Stomach (tissue), 19 donors: ENCODE measurements at places on chromosomes 16 and 17.

GRCh38 chr17:29004081-29004692, 1.6 kb downstream of the SEZ6 start:
- DNase-seq = peak; percentile 42

GRCh38 chr16:85515830-85516397, 97.2 kb upstream of the GSE1 start:
- peak; percentile 68 for DNase-seq

DNA sequence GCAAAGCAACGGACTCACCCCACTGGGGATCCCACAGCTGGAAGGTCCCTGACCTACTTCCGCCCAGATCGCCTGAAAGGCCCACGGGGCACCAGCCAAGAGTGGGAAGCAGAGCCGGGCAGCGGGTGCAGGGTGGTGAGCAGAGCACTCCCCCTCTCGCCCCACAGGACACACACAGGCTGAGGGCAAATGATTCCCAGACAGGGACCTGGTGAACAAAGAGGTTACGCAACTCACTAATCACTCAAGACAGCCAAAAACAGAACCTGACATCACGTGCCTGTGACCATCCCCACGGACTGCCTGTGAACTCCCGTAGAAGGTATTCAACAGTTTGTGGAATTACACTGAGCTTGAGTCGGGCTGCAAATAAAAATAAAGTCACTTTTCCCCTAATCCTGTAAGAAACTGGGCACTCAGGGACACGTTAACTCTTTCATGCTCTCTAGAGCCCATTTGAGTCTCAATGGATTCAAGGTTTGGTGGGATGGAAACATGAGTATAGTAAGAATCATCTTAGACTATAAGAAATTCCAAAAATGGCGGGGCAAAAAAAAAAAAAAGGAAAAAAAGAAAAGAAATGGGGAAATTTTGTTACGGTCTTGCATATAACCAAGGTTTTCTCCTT, 396.1 kb downstream of the SOX9 start:
- no peak for DNase-seq

DNA sequence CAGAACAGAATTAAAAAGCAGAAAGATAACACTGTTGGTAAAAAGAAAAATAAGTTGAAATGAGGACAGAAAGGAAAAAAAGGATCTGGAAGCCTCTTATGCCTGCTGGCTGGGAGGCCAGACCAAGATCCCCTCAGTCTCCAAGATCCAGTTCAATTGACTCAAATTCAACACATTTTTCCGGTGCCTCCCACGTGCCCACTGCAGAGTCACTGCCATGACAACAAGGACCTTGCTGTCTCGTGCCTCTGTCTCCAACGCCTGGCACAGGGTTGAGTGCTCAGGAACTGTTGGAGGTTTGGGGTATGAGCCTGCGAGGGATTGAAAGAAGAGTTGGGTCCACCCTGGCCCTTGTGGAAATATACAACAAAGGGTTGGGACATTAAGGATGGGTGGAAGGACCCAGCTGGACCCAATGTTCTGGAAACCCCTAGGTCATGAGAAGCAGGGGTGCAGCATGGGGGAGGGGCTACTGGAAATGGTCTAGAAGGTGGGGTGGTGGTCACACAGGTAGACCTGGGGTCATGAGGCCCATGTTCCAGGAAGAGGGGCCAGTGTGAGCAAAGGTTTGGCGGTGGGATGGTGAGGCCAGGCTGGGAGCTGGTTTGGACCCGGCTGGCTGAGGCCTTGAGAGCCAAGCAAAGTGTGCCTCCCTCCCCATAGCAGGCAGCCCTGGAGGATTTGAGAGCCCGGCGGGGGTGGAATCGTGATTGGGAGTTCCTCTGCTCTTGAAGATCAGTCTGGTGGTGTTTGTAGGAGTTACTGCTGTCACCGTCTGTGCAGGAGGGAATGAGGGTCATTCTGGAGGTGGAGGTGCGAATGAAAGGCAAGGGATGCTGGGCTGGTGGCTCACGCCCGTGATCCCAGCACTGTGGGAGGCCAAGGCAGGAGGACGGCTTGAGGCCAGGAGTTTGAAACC, 1.3 kb downstream of the IL34 start:
- no peak for DNase-seq

DNA sequence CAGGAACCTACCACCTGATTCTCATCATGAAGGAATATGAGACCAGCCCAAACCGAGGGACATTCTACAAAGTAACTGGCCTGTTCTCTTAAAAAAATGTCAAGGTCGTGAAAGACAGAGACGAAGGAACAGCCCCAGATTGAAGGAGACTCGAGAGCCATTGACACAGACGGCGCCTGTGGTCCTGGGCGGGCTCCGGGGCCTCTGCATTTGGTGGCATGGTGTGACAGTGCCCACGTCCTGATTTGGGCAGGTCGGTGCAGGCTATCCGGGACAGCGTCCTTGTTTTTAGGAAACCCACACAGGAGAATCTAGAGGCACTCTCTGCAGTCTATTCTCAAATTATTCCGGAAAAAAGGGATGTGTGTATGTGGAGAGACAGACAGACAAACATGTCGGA, 64.1 kb downstream of the ADCY9 start:
- no peak for DNase-seq

- DNase-seq = no peak
These were observed 20.8 kb downstream of the ATP6V0D1 start for GRCh38 chr16:67460168-67460567.

DNA sequence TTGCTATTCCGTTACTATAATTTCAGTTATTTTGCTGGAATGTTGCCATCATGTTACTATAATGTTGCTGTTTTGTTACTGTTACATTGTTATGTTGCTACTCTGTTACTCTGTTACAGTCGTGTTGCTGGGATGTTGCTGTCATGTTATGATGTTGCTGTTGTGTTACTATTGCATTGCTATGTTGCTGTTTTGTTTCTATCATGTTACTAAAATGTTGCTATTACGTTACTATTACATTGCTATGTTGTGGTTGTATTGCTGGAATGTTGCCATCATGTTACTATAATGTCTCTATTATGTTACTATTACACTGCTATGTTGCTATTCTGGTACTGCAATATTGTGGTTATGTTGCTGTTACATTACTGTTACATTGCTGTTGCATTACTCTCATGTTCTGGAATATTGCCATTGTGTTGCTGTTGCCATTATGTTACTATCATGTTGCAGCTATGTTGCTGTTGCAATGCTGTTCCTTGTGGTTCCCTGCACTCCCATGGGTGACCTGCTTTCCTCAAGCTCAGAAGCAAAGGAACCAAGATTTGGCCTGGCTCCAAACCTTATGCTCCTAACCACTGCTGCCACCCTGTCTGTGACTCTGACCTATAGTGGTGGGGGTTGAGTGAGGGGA, 64.4 kb downstream of the ABCC6 start:
- DNase-seq = no peak

DNA sequence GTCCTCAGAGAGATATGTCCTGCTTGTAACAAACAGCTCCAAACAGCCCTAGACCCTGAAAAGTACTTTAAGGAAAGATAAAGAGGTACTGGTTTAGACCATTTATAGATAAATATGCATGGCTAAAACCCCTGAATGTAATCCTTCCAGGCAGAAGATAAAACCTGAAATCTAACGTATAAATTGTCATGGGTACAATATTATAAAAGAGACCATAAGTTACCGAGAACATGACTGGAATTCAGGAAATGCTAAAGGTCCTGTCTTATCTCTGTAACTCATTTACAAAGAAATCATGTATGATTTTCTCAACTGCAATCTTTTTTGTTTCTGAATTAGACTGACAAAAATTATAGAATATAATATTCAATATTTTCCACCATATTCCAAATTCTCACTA, 9.2 kb upstream of the KANSL1 start:
- peak; percentile 27 for DNase-seq

DNA sequence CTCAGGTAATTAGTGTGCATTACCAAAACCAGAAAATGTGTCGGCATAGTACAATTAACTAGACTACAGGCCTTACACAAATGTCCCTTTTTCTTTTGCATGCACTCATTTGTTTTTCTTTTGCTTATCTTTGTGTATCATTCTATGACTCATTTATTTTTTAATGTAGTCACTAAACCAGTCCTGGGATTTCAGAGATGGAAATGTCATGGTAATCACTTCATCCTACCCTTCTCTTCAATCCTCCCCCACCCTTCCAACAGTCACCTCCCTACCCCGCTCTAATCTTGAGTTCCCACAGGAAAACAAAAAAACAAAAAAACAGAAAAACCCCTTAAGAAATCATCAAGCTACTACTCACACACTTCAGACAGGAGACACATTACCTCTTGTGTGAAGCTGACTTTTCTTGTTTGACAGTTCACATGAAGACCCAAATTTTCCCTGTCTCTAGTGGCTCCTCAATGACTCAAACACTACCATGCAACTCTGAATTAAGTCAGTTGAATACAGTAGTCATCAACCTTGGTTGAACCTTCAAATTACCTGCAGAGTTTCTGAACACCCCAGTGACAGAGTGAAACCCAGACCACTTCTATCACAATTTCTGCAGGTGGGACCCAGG, 242.4 kb upstream of the SALL1 start:
- no peak for DNase-seq

DNA sequence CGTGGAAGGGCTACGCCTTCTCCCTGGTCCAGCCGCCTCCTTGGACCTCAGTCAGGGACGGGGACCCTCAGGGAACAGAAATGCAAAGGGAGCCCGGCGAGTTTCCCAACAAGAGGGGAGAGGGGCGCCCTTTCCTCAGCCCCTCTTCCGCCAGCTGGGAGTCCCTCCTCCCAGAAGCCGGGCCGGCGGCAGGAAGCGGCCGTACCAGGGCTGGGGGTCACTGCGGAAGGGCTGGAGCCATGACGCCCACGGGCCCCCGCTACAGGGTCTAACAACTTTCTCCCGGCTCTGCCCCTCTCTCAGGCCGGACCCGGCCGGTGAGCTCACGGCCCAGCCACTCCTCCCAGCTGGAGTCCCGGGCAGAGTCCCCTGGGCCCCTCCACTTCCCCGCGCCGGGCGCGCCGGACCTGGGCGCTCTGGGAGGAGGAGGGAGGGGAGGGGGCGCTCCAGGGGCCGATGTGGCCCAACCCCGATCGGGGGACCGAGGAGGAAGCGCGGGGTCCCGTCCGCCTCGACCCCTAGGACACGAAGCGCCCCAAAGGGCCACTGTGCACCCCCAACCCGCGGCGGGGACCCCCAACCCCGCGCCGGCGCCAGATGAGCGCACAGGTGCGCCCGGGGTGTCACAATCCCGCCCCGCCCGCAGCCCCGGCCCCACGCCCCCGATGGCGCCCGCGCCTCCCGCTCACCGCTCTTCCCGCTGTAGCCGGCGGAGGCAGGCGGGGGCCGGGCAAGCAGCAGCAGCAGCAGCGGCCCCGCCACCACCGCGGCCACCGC, 578 bp downstream of the PGAP6 start:
- peak; percentile 73 for DNase-seq

GRCh38 chr16:67430977-67431774, at the start of gene HSD11B2:
TSS of gene HSD11B2 (plus strand) at chr16:67431121. CDS start at chr16:67431249, 128 bp downstream.
- DNase-seq = peak; percentile 87

DNA sequence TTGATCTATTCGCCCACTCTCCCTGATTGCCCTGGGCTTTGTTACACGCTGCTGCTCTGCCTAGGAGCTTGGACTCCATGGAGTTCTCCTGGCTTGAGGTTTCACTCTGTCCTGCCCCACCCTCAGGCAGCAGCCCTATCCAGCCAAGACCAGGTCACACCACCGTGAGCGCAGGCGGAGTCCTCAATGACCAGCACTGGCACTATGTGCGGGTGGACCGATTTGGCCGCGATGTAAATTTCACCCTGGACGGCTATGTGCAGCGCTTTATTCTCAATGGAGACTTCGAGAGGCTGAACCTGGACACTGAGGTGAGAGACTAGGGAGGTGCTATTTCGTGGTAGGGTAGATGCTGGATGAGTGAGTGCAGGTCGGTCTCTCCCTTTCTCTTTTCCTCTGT, 3.5 kb downstream of the CNTNAP1 start:
- DNase-seq = no peak

DNA sequence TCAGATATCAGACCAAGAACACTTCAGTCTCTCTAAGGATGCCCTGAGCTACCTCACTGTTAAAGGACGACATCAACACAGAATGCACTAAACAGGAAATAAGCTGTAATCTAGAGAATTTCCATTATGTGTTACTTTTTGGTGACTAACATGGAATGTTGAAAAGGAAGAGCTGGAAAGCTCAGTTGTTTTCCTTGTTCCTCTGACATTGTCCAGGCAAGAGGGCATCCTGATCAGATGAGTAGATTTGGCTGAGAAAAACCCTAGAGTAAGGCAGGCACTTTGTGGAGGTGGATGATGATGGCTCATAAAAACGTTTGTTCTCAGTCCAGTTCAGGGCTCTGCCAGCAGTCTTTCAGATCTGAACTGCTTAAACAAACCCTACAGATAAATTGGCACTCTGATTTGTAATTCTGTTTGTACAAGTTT, 34.0 kb downstream of the DGKE start:
- DNase-seq = peak; percentile 12

- peak; percentile 23 for DNase-seq
These were observed 19.8 kb upstream of the TANGO6 start for GRCh38 chr16:68823401-68824135.

DNA sequence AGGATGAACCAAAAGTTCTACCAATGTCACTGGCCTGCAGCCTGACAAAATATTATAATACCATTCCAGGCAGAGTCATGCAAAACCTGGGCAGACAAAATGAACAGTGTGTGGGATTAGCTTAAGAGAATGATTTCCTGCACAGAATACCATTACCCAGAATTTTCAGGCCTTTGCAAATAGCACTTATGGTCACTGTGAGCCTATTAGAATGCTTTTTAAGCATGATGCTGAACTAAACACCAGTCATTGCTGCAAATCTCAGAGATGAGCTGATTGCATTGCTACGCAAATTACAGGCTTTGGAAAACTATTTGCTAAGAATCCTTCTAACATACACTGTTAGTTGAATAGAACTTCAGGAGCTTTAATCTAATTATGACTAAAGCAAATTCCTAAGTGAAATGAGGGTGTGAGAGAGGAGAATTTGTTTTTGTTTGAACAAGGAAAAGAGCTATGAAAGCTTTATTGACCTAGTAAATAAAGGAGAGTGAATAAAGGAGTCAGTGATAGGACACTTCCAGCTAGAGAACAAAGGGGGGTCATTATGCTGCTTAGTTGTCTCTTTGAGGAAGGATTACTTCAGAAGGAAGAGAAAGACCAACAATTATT, 398.8 kb downstream of the HS3ST3B1 start:
- peak; percentile 36 for DNase-seq

- no peak for DNase-seq
These were observed 56.7 kb upstream of the C17orf78 start for GRCh38 chr17:37318931-37319594.

GRCh38 chr16:50151322-50151721, 1.8 kb upstream of the TENT4B start:
- DNase-seq = no peak

- DNase-seq = peak; percentile 78
These were observed 27.0 kb upstream of the NTN1 start for GRCh38 chr17:8994319-8994718.
